Thoracic aorta (tissue), 2 donors: ENCODE measurements at places on chromosomes 7 and 10.

DNA sequence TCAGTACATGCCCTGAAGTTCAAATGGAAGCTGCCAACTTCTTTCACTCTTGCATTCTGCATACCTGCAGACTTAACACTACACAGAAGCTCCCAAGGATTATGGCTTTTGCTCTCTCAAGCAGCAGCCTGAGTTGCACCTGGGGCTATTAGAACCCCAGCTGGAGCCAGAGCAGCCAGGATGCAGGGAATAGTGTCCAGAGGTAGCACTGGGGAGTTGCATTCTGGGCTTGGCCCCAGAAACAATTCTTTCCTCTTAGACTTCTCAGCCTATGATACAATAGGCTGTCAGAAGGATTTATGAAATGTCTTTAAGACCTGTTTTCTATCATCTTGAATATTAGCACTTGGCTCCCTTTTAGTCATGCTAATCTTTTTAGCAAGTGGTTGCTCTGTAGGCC is 886.7 kb upstream of the GHITM start:
- no peaks in the 10 kb centered on the region for H3K27me3 ChIP-seq
- H3K4me3 ChIP-seq, result no peak overlapping the region
- no peak for DNase-seq
- no peak overlapping the region for H3K27ac ChIP-seq
- H3K4me1 ChIP-seq, result no peaks in the 10 kb centered on the region
- no peaks in the 10 kb centered on the region for H3K36me3 ChIP-seq

DNA sequence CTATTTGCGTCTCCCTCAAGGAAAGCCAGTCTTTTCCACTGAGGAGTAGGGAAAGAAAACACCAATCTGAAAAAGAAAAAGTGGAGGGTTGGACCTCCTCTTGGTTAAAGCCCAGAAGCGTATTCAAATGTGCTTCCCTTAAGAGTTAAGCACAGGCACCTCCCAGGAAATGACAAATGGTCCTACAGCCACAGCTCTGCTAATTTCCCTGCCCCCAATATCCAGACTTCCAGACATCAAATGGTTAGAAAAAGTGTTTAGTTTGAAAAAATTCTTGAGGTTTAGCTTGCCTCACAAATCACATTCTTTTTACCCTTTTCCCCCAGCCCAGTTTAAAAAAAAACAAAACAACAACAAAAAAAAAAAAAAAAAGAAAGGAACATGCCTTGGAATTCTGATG is 19.0 kb upstream of the COL1A2 start:
- DNase-seq, result no peak
- peaks cover 24% of the 10 kb centered on the region for H3K4me1 ChIP-seq
- H3K36me3 ChIP-seq, result no peaks in the 10 kb centered on the region
- H3K27me3 ChIP-seq, result no peaks in the 10 kb centered on the region

- H3K36me3 ChIP-seq, result no peaks in the 10 kb centered on the region
- DNase-seq, result no peak
- no peak overlapping the region for H3K27ac ChIP-seq
- no peaks in the 10 kb centered on the region for H3K27me3 ChIP-seq
- H3K4me1 ChIP-seq, result no peaks in the 10 kb centered on the region
Observed at GRCh38 chr7:10222976-10223375, 750.7 kb upstream of the PHF14 start.

DNA sequence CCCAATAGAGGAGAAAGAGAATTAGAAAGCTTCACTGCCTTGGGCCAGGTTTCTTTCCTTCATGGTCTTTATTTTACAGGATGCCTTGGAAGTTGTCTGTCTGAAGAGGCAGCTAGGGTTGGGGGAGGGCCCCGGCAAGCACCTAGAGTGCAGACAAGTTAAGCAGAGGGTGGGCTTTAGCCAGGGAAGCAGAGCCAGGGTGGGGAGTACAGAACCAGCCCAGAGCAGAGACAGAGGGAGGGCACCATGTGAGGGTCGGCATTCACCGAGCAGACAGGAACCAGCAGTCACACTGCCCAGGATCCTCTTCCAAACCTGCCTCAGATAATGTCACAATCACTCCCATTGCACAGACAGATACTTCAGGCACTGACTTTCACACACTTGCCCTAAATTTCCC is 75.9 kb downstream of the ADARB2 start:
- no peaks in the 10 kb centered on the region for H3K4me1 ChIP-seq
- no peak overlapping the region for H3K4me3 ChIP-seq
- H3K27ac ChIP-seq, result no peak overlapping the region
- DNase-seq, result no peak
- no peaks in the 10 kb centered on the region for H3K27me3 ChIP-seq

- H3K27ac ChIP-seq, result no peak overlapping the region
- H3K4me3 ChIP-seq, result no peak overlapping the region
- no peaks in the 10 kb centered on the region for H3K36me3 ChIP-seq
- no peaks in the 10 kb centered on the region for H3K4me1 ChIP-seq
Observed at GRCh38 chr7:10483671-10484070, 490.0 kb upstream of the PHF14 start.

DNA sequence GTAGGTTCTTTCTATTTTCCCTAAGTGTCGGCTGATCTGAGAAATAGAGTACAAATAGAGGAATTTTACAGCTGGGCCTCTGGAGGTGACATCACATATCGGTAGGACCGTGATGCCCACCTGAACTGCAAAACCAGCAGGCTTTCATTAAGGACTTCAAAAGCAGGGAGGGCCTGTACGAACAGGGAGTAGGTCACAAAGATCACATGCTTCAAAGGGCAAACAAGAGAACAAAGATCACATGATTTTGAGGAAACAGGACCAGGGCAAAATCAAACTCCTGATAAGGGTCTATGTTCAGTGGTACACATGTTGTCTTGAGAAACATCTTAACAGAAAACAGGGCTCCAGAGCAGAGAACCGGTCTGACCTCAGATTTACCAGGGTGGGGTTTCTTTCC is 88.9 kb downstream of the CNNM2 start:
- H3K4me1 ChIP-seq, result no peaks in the 10 kb centered on the region
- no peak for DNase-seq
- H3K36me3 ChIP-seq, result no peaks in the 10 kb centered on the region
- H3K4me3 ChIP-seq, result no peak overlapping the region
- H3K27ac ChIP-seq, result no peak overlapping the region

DNA sequence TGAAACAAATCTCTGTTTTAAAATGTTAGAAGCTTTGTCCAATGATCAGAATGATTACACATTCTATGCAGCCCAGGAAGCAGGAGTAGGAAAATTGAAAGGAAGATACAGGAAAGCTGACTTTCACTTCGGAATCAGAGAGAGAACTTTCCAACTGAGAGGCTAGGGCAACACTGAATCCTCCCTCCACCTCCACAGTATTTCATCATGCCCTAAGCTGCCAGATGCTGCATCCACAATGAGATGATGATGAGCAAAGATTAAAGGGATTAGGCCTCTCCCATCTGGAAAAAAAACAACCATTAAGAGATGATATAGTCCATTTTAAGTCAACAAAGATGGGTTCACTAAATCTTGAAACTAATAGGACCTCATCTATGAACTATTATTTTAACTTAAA is 215.6 kb downstream of the GPR37 start:
- DNase-seq, result no peak
- H3K4me1 ChIP-seq, result no peaks in the 10 kb centered on the region
- no peak overlapping the region for H3K27ac ChIP-seq
- no peak overlapping the region for H3K4me3 ChIP-seq
- no peaks in the 10 kb centered on the region for H3K27me3 ChIP-seq

DNA sequence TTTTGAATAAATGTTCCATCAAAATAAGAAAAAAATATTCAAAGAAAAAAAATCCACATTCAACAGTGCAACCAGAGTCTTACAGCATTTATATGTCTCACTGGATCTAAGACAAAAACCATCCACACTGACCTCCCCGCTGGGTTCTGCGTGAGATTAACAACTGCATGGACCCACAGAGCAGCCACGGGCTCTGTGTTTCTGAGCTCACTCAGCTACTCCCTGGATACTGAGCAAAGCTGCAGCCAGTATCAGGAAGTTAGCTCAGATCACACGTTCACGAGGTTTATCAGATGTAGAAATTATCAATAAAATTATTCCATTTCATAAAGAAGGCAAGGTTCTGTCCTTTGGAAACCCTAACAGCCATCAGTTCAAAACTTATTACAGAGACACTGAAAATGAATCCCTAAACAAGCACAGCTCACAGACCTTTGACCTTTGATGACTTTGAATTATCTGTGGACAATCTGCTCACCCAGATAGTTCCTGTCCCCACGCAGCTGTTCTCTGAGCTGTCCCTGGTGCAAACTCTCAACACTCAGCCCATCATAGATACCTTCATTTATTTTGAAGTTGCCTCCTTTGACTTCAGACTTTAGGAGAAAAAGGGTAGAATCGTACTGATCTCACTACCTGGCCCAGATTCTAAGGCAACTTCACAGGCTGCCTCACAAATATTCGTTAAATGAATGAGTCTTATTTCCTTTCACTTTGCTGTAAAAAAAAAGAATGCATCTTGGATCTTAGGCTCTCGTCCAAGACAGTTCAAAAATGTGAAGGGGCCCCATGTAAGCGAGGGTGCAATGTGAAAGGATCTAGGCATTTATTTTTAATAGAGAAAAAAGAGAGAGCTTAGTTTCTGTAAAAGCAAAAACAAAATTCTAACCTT is 67.7 kb upstream of the SVIL start:
- H3K27me3 ChIP-seq, result no peaks in the 10 kb centered on the region
- peak overlapping the region; percentile 50 for H3K27ac ChIP-seq
- no peaks in the 10 kb centered on the region for H3K36me3 ChIP-seq
- peaks cover 68% of the 10 kb centered on the region for H3K4me1 ChIP-seq
- DNase-seq, result no peak

DNA sequence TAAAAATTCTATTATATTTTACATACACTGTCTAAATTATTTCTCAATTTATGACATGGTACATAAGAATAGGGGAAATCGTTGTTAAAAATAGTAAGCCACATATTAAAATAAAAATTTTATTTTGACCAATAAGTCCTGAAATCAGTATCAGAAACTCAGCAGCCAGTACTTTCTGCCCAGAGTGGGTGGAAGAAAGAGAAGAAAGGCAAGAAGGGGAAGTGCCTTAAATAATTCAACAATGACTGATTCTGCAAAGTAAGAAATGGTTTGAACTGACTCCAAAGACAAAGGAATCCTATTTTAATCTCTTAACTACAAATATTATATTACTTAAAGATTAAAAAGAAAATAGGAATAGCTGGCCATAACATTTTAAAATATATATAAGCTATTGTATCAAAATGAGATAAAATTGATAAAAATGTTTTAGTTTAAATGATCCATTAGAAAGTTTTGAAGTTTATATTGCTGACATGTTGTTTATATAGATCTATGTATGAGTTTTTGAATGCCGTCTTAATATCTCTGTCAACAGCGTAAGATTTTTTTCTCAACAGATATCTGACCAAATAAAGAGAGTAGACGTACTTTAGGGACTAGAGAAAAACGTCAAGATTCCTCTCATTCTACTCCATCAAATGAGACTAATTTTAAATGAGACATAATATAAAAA is 30.2 kb upstream of the NRCAM start:
- no peak for DNase-seq
- no peak overlapping the region for H3K4me3 ChIP-seq
- no peaks in the 10 kb centered on the region for H3K27me3 ChIP-seq
- no peaks in the 10 kb centered on the region for H3K4me1 ChIP-seq
- H3K36me3 ChIP-seq, result peaks cover 11% of the 10 kb centered on the region

DNA sequence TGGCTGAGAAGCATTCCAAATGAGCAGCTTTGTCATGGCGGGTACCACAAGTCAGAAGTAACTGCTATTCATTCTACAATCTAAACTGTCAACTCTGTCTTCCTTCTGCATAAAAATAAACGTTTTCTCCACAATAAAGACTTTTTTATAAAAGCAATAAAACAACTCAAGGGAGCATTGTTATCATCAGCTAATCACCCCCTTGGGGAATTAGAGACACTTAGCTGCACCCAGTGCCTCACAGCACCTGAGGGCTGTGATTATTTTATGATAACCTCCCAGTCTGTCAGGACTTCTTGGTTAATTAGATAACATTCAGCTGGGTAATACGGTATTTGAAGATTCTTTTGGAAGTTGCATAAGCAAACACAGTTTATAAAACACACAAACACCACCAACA is 155.6 kb downstream of the PPP1R3A start:
- no peaks in the 10 kb centered on the region for H3K36me3 ChIP-seq
- no peak overlapping the region for H3K27ac ChIP-seq
- H3K4me3 ChIP-seq, result no peak overlapping the region
- DNase-seq, result no peak
- no peaks in the 10 kb centered on the region for H3K4me1 ChIP-seq

DNA sequence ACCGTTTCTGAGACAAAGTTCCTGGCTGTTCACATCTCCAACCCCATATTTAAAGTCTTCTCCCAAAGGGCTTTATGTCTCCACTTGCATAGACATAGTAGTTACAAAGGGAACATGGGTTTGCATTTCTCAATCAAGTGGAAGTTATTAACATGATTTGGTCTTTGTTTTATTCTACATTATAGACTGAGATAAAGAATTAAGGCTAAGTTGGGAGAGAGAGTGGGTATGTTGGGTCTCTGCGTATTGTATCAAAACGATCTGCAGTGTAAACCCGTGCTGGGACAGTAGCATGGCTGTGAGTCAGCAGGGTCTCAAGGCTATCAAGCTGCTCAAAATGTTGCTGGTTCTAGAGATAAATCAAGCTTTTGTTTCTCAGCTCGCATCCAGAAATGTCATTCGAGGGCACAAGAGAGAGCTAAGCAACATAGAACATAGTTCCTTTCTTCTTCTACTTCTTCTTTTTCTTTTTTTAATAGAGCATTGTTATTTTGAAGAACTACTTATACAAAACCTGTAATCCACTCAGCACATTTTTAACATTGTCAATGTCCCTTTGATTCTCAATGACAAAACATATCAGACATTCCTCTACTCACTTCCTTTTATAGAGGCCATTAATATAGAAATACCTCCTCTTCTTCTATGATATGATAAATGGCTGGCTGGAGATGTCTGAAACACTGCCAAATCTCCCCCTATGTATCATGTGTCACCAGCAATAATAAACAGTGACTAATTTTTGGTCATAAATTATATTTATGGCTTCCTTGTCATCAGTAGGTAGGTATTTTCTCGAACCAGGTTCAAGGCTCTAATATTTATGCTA is 34.5 kb upstream of the RHOBTB1 start:
- H3K4me3 ChIP-seq, result no peak overlapping the region
- H3K27ac ChIP-seq, result no peak overlapping the region
- no peaks in the 10 kb centered on the region for H3K27me3 ChIP-seq
- H3K36me3 ChIP-seq, result no peaks in the 10 kb centered on the region
- H3K4me1 ChIP-seq, result no peaks in the 10 kb centered on the region

- no peak overlapping the region for H3K4me3 ChIP-seq
- no peaks in the 10 kb centered on the region for H3K36me3 ChIP-seq
- no peaks in the 10 kb centered on the region for H3K27me3 ChIP-seq
- no peak overlapping the region for H3K27ac ChIP-seq
- no peaks in the 10 kb centered on the region for H3K4me1 ChIP-seq
Observed at GRCh38 chr7:158595068-158595467, 7.4 kb upstream of the PTPRN2 start.

GRCh38 chr10:36393801-36394200 is 731.6 kb upstream of the ANKRD30A start:
- H3K36me3 ChIP-seq, result no peaks in the 10 kb centered on the region
- H3K4me3 ChIP-seq, result no peak overlapping the region
- H3K27ac ChIP-seq, result no peak overlapping the region
- DNase-seq, result no peak

GRCh38 chr7:112946350-112946749 is 140.3 kb downstream of the GPR85 start:
- H3K36me3 ChIP-seq, result no peaks in the 10 kb centered on the region
- no peaks in the 10 kb centered on the region for H3K4me1 ChIP-seq
- H3K4me3 ChIP-seq, result no peak overlapping the region
- H3K27ac ChIP-seq, result no peak overlapping the region
- no peak for DNase-seq
